ENCODE measurements at places on chromosomes 16 and 17.
A peak's percentile ranks its signal among the peaks of the same experiment; 100 is the strongest.

GRCh38 chr16:10352262-10352661 lies 33.6 kb upstream of the ATF7IP2 start:
- DNase-seq = no peak

DNA sequence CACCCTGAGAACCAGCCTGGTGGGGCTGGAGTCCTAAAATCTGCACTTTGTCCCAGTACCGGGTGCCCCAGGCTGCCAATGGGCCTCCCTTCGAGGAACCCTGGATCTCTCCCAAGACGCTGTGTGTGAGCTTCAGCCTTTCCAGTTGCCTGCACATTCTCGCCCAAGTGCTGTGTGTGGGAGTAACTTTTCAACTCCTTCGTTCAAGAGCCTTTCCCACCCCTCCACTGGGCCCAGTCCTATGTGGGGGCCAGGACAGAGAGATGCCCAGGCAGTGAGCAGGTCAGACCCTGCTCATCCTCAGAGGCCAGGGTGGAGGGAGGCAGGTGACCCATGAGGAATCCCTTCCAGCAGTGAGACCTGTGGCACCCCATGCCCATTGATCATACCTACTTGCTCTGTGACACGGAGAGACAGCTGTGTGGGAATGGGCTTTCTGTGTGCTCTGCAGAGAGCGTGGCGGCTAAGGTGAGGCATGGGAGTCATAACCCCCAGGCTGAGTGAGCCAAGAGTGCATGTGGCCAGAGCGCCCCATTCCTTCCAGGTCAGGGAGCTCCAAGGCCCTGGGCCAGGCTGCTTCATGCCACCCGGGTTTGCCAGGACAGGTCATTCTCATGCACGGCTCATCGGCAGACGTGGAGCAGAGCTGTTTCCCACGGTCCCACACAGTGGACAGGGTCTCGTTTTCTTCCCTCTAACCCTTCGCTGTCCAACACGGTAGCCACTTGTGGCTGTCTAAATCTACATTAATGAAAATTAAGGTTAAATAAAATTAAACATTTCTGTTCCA lies 154.4 kb downstream of the CLEC16A start:
- no peak for DNase-seq

- DNase-seq = no peak
Measured at GRCh38 chr17:14772776-14773175, 471.9 kb downstream of the HS3ST3B1 start.

DNA sequence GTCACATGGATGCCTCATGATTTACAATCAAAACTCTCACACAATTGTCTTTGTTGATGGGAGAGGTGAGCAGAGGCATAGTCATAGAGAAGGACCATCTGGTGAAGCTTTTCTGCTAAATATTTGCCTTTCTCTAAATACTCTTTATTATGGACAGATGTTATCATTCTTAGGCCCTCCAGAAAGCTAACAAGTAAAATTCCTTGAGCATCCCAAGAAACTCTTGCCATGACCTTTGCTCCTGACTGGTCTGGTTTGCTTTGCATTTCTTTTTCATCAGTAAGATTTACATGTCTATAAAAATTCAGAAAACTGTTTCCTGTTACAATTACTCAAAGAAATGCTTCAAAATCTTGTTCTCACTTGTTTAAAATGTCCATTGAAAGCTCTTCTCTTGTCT lies 1336.6 kb upstream of the CDH8 start:
- no peak for DNase-seq

GRCh38 chr16:25493136-25493811 lies 198.5 kb upstream of the HS3ST4 start:
- DNase-seq = peak; percentile 87

- DNase-seq = no peak
Measured at GRCh38 chr17:49928126-49928800, 40.7 kb upstream of the DLX4 start.

GRCh38 chr17:80981062-80981902 lies 10.4 kb upstream of the CHMP6 start:
- DNase-seq = peak; percentile 22

- DNase-seq = peak; percentile 81
Measured at GRCh38 chr16:1182950-1183907, 30.3 kb downstream of the CACNA1H start.

- DNase-seq = no peak
Measured at GRCh38 chr16:54657709-54658102, 273.0 kb upstream of the IRX5 start.

DNA sequence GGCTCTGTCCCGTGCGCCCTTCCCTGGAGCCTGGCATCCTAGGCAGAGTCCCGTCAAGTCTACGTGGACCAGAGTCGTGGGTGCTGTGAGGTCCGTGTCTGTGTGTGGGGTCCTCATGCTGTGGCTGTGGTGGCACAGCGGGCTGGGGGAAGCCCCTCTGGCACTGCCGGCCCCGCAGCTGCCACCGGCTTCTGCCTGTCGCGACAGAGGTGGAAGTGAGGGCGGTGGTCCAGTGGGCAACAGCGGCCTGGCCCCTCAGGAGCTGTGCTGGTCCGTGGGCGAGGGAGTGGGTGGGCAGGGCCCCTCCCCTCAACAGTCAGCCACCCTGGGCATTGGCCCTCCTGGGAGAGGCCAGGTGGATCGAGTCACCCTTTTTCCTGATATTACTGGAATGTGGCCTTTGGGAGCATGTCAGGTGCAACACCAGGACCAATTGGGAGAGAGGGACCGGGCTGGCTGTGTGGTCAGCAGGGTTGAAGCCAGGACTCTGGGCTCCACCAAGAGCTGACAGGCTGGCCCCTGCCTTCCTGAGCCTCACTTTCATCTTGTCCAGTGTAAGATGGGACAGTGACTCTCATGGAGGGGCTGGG lies 11.9 kb downstream of the BAIAP2 start:
- DNase-seq = no peak

GRCh38 chr17:50318501-50319285 lies 27.2 kb upstream of the XYLT2 start:
- DNase-seq = no peak

DNA sequence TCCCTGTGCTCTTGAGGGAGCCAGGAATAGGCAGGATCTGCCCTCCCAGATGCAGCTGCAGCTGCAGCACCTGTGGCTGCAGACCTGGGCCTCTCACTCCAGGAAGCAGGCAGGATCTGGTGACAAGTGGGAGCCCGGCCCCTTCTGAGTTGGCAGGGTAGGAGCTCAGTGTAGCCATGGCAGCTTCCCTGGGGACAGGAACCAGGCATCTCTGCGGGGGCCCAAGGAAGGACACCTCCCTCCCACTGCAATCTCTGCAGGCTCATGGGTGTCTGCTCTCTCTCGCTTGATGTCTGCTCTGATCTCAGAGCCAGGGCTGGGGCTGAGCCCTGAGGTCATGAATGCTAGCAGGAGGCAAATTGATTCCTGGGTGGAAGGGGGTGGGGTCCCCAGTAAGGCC lies 592.5 kb upstream of the CA10 start:
- DNase-seq = no peak

DNA sequence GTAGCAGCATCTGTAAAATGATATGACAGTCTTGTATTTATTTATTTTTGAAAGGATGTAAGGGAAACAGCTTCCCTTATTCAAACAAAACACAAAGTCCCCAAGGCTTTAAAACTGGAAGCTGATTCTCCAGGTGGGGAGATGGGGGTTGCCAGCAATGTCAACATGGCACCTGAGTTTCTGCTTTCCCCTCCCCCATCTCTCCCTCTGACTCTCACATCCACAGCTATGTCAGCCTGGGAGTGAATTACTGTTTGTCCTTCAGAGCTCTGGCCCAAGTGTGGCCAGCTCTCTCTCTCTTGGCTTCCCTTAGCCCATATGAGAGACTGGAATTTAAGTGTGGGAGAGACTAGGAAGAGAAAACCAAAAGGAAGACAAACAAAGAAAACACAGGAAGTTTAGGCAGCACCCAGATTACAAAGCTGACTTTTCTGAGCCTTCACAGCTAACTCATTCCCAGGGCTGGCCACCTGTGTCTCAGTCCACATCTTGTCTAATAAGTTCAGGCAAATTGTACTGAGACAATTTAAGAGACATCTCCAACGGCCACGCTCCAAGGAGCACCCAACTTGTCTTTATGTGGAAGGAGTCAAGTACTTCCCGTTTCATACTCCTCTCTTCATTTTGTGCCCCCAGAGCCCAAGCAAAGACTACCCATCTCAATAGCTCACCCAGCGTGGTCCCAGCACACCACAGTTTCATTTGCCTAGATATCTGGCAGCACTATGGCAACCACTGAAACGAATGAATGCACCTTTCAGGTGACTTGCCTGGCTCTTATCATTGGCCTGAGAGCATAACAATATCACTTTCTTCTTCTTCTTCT lies 69.2 kb downstream of the SOX9 start:
- no peak for DNase-seq

DNA sequence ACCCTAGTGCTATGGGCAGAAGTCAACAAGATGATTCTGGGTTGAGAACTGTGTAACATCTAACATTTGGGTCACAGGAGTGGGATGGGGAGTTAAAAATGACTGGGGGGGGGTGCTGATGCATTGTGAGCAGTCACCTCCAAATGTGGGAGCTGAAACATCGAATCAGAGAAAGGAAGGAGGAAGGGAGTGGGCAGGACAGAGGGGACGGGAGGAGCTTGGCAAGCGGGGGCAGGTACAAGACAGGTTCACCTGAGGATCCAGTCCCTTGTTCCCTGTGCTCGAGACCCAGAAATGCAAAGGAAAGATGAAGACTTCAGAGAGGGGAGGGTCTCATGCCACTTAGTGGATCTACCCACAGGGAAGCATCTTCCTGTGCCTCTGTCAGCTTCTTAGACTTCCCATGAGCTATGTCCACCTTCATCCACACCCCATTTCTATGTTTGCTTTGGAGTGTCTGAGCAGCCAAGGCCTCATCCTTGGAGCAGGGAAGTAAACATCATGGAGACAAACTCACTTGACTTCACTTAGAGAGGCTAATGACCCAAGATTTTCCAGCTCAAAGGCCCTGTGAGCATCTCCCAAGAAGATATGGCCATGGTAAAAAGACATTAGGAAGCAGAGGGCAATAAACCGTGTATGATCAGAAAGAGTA lies 20.5 kb downstream of the SMPD3 start:
- no peak for DNase-seq

GRCh38 chr17:20116683-20117309 lies 107.6 kb downstream of the SPECC1 start:
- peak; percentile 66 for DNase-seq

DNA sequence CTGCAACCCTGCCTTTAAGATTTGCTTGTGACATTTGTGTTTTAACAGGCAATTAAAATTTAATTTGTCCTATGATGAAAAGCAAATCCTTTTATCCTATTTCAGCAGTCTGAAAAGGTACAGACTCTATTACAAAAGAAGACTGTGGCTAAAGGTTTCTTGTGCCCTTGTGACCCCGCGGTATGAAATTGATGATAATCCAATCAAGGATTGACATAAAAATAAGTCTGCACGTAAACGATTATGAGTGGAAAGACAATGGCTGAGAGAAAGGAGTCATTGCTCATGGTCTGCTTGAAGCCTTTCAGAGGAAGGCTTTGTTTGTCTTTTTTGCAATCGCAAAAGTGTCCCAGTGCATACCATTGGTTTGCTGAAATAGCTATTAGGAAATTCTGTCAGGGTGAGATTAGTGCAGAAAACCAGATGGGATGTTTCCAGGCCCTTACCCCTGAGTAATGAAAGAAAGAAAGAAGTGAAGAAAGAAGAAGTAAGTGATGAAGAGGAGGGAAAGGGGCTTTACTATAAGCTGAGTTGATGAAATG lies 867.8 kb upstream of the CDH8 start:
- DNase-seq = no peak

GRCh38 chr17:37312137-37312923 lies 63.5 kb upstream of the C17orf78 start:
- DNase-seq = no peak

DNA sequence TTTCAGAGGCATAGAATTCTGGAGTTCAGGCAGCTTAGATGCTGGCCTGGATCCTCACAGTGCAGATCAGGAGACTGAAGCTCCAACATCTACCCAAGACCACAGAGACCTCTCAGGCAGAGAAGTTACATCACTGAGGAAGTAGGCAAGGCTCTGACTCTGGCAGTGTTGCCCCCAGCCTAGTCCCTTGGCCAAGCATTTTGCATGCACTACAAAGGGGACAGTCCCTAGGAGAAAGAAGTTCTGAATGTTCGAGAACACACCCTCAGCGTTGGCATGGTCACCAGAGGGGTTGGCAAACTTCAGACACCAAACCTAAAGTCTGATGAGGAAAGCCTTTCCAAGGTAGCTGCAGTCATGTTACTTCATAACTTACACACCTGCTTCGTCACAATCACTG lies 2.5 kb downstream of the RANBP10 start:
- no peak for DNase-seq

DNA sequence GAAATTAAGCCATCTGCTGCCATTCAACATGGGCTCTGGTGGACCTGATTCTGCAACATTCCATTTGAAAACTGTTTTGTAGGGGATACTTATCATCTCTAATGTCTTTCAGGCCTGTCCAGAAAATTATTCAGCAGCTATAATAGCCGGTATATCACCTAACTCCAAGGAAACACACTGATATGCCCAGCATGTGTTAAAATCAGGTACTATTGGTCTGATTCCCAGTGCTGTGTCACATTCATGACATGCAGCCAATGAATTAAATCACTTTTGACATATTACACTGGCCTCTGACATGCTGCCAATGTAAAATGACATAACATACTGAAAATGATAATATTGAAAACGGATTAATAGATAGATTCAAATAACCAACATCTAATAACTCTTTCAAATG lies 60.5 kb upstream of the IRX5 start:
- DNase-seq = no peak
